Activated CD8-positive, alpha-beta T cell treated with anti-CD3 and anti-CD28 coated beads for 36 hours (primary cell): ENCODE measurements at places on chromosomes 6 and 20.
A peak's percentile ranks its signal among the peaks of the same experiment; 100 is the strongest.

- no peak for DNase-seq
Observed at GRCh38 chr6:140581601-140582000, 1207.2 kb upstream of the CITED2 start.

GRCh38 chr6:141532211-141532610 lies 600.5 kb upstream of the GJE1 start:
- no peak for DNase-seq

GRCh38 chr6:109052018-109052651 lies 42.5 kb downstream of the SESN1 start:
- DNase-seq: no peak

- DNase-seq: no peak
Observed at GRCh38 chr6:139175389-139175948, 40.6 kb downstream of the HECA start.

DNA sequence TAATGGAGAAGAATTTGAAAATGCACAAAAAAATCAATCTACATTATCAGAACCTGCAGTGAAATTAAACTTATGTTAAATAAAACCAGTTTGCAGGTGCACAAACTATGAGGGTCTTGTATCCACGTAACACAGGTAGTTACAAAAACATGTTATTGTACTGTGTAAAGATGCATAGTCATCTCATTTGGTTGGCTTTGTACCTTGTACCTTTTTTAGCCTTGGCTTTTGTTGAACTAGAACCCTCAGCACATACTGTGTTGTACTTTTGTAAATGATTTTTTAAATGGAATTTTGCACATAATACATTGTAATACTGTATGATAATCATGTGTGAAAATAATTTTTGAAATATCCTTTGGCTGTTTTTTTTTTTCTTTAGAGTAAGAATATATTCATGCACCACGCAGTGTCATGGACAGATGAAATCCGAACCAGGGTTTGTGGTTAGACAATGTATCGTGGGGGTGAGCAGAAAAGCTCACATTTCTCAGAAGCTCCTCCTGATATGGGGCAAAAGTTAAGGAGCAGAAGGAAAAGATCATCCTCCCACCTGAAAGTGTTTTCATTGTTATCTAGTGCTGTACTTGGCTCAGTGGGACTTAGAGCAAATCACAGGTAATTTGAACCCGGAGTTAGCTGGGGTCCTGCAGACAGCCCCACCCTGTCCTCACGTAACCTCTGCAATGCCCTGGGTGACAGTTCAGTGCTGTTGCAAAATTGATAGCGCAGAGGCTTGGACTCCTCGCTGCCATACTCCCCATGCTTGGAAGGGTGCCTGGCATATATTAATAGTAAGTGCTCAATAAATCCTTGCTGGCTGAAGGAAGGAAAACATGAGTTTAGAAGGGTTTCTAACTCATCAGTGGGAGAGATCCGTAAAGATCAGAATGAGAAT lies 14.8 kb upstream of the NAA20 start:
- no peak for DNase-seq

- DNase-seq: no peak
Observed at GRCh38 chr20:9632991-9633390, 118.6 kb downstream of the LAMP5 start.

- DNase-seq: no peak
Observed at GRCh38 chr6:48961781-48962415, 501.2 kb downstream of the MMUT start.

- no peak for DNase-seq
Observed at GRCh38 chr6:70107852-70108629, 194.8 kb downstream of the COL9A1 start.

- DNase-seq: no peak
Observed at GRCh38 chr6:14804785-14805210, 441.1 kb upstream of the JARID2 start.

DNA sequence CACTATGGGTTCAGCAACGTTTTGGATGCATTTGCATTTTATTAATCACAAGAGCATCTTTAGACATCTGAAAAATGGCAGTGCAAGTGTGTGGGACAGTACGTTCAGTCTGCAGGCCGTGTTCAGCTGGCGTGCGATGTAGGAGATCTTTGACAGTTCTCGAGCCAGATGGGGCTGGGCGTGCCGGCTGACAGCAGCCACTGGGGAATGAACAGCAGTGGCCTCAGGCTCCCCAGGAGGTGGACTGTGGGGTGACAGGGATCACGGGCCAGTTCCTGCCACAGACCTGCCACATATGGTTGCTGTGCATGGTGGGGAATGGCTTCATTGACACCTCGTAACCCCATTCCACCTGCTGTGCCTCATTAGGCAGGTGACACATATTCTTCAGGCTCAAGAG lies 16.4 kb upstream of the MLN start:
- no peak for DNase-seq

DNA sequence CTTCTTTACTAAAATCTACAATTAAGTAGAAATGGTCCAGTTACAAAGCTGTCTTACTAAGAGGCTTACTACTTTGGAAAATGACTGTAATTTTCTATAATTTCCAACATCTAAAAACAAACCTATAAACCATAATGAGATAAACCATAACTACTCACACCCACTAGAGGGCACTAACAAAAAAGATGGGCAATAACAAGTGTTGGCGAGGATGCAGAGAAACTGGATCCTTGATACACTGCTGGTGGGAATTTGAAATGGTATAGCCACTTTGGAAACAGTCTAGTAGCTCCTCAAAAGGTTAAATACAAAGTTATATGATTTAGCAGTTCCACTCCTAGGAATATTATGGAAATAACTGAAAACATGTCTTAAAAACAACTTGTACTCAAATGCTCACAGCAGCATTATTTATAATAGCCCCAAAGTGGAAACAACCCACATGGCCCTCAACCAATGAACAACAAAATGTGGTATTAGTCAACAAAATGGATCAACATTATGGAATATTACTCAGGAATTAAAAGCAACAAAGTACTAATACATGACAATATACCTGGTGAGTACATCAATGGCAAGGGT lies 50.6 kb downstream of the GJA10 start:
- no peak for DNase-seq

GRCh38 chr20:38724626-38725147 lies 401 bp downstream of the SLC32A1 start:
- no peak for DNase-seq

GRCh38 chr6:6969761-6970223 lies 138.0 kb upstream of the RREB1 start:
- no peak for DNase-seq

DNA sequence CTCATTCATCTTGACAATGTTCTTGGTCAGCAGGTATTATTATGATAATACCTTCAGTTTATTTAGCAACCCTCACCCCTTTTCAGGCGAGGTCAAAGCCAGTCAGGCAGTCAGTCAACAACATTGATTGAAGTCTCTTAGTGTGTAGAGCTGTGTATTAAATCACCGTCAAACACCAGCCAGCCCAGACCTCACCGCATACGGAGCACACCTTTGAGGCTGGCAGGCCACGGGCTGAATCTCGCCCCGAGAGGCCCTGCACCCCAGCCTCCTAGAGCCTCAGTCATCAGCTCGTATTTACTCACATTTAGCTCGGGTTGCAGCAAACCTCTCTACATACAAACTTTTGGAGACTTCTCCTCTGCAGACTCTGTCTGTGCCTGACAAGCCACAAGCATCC lies 36.0 kb upstream of the FOXA2 start:
- no peak for DNase-seq

GRCh38 chr6:129812145-129812777 lies 48.9 kb downstream of the TMEM244 start:
- DNase-seq: no peak

- DNase-seq: no peak
Observed at GRCh38 chr6:1600063-1600763, 9.5 kb upstream of the FOXC1 start.

DNA sequence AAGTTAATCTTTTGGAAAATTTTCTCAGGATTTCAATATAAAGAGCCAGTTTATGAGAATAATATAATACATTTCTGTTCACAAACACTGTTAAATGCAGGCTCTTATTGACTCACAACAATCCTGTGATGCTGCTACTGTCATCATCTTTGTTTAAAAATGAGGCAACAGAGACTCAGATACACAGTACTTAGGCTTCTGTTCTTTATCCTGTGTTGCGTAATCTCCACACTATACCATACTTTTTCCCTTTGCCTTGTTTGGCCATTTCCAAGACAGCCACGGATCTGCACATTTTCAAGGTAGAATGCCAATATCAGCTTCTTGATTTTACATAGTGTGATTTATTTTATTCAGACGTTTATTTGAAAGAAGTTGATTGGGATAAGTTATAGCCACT lies 699.0 kb upstream of the CITED2 start:
- DNase-seq: no peak

DNA sequence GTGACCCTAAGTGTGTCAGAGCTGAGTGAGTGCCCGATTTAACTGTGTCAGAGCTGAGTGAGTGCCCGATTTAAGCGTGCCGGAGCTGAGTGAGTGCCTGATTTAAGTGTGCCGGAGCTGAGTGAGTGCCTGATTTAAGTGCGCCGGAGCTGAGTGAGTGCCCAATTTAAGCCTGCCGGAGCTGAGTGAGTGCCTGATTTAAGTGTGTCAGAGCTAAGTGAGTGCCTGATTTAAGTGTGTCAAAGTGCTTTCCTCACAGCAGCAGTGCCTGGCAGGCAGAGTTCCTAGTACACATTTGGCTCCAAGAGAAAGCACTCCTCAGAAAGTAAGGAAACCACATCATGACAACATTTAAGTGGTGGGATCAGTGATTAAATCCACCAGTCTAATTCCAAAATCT lies 13.2 kb downstream of the SERAC1 start:
- no peak for DNase-seq

- DNase-seq: peak; percentile 63
Observed at GRCh38 chr6:42451333-42452170, at the start of gene TRERF1. TSS of gene TRERF1 (minus strand) at chr6:42451926. CDS start at chr6:42269590, 182,336 bp downstream.

DNA sequence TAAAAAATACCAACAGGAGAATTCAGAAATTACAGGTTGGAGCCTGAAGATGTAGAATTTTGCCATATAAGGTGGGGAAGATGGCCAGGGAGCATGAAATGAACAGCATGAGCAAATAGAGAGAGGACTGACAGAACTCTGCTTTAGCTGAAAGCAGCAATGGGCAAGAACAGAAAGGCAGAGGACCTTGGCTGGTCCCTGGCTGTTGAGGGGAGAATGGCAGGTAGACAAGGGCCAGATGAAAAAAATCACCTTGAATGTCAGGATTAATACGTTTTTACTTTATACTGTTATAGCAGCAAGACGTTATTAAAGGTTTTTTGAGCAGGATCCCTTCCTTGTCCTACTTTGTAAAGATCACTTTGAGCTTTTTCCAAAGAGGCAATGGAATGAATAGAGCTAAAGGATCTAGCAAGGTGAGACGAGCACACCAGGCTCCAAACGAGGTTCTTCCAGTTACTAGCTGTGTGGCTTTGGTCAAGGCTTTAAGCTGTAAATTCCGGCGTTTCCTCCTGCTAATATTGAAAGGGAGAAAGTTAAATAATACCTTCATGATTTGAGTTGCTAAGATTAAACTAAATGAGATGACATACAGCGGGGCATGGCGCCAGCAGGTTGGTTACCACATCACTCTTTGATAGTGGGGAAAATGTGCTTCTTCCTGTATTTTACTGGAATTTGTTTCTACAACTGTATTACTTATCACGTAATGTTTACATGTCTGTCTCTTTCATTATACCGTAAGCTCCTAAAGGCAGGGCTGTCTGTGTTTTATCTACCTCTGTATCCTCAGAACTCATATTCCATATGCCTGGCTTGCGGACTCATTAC lies 776 bp downstream of the PPIL1 start:
- DNase-seq: peak; percentile 37

GRCh38 chr20:1940581-1940980 lies 45.4 kb downstream of the SIRPA start:
- no peak for DNase-seq

- DNase-seq: peak; percentile 72
Observed at GRCh38 chr6:85464722-85465150, 14.9 kb downstream of the NT5E start.

- DNase-seq: no peak
Observed at GRCh38 chr6:24836109-24836508, 37.4 kb upstream of the ARMH2 start.

DNA sequence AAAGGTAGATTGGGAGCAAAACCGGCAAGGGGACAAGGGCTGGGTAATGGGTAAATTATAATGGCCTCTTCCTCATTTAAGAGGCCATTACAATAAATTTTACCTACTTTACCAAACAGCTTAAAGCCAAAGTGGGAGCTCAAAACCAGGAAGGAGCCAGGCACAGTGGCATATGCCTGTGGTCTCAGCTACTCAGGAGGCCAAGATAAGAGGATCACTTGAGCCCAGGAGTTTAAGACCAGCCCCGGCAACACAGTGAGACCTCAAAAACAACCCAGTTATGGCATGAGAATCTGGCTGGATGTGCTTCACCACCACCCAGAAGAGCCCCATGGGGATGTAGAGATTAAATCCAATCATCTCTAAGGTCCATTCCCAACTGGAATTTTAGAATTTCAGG lies 52.9 kb upstream of the TAF8 start:
- DNase-seq: no peak

DNA sequence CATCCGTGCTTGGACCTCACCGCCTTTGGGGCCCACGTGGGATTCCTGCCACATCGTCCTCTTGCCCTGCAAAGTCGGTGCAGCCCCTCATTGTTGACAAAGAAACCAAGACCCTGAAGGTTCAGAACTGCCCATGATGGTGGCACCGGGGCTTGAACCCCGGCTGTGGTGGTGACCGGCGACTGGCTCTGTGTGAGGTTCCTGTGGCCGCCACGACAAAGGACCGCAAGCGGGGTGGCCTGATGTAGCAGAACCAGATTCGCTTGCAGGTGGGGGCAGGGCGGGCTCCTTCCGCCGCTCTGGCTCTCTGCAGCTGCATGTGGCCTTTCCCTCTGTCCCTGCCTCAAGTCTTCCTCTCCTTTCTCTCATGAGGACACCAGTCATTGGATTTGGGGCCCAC lies 28.7 kb downstream of the SLCO4A1 start:
- no peak for DNase-seq

- DNase-seq: peak; percentile 9
Observed at GRCh38 chr6:17280552-17281090, 540 bp upstream of the RBM24 start.

GRCh38 chr6:169023161-169023874 lies 230.3 kb downstream of the THBS2 start:
- no peak for DNase-seq

GRCh38 chr20:6877633-6878032 lies 110.1 kb downstream of the BMP2 start:
- DNase-seq: no peak

DNA sequence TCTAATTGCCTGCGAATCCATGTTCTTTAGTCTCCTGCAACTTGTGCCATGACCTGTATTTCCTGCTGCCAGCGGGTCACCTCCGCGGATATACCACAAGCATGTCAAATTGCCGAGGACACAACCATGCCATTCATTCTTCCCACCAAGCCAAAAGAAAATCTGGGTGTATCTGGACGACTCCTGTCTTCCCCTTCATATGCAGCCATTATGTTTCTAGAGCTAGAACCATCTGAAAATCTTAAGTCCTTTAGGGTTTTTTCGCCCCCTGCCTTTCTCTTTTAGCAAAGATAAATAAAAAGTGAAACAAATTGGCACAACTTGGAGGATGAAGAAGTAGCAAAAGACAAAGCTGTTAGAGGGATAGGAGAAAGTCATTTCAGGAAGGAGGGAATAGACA lies 242.6 kb downstream of the ARID1B start:
- DNase-seq: no peak
